ENCODE measurements at places on chromosomes 2 and 18. TPM values are rescaled to one million over a fixed set of nuclear protein-coding genes. Genes with fewer than 3 reads are reported as not detected.

DNA sequence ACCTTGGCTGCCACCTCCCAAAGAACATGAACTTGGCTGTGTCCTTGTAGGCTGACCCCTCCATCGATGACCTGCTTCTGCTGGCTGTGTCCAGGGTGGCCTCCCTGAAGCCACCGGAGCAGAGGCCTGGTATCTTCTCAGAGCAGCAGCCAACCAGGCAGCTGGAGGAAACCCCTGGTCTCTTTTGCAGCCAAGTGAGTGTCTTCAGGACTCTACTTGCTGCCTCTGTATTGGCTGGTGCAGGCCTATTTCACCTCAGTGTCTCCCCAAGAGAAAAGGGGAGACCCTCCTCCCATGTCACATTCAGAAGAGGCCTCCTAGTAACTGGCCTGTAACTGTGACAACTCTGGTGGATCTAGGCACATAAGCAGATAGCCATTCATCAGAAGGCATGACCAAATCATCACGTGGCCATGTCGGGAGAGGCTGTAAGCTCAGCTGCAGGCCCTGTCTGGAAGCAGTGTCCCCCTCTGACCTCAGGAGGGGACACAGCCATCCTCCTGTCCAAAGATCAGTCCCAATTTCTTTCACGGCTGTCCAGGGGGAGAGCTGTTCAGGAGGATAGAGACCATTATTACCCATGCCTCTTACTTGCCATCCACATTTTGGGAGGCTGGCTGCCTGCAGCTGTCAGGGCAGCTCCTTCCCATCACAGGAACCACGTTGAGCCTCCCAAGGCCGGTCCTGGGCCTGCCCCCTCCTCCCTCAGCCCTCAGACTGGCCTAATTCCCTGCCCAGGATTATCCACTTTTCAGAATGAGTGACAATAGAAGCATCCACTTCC lies 20.9 kb upstream of the ROCK2 start:
- no peak for DNase-seq

- DNase-seq = no peak
Observed at GRCh38 chr18:36821681-36822080, 7.1 kb downstream of the TPGS2 start.

GRCh38 chr2:47560107-47560819 lies 157.3 kb downstream of the MSH2 start:
- DNase-seq = no peak

The EFEMP1 gene
- not detected for total RNA-seq

The MEP1B gene
- not detected for total RNA-seq

Measured in B cell (primary cell).